NCI-H2107 (cell line): ENCODE measurements at places on chromosomes 12 and 14.

- no peak for DNase-seq
Observed at GRCh38 chr14:81350344-81351130, 49.6 kb downstream of the STON2 start.

- DNase-seq: no peak
Observed at GRCh38 chr14:78227248-78228077, 57.3 kb downstream of the NRXN3 start.

GRCh38 chr14:101313268-101313667, 248.0 kb upstream of the DIO3 start:
- no peak for DNase-seq

DNA sequence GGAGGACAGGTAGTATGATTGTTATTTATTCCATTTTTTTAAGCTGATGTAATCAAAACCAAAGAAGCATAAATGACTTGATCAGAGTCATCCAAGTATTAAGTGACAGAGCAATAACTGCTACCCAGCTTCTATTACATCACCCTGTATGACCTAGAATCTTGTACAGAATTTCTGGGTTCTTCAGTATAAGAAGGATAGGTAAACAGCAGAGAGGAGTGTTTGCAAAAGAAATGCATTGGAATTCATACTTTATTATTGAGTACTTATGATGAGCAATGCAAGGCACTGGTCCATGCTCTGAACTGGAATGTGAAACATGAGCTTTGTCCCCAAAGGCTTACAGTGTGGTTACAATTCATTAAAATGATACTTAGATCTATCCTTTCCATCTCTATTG, 916.8 kb downstream of the DIO2 start:
- DNase-seq: no peak

GRCh38 chr14:103068351-103069073, 11.2 kb upstream of the CDC42BPB start:
- DNase-seq: no peak

- DNase-seq: peak; percentile 1
Observed at GRCh38 chr12:21483531-21483930, 17.9 kb downstream of the RECQL start.

DNA sequence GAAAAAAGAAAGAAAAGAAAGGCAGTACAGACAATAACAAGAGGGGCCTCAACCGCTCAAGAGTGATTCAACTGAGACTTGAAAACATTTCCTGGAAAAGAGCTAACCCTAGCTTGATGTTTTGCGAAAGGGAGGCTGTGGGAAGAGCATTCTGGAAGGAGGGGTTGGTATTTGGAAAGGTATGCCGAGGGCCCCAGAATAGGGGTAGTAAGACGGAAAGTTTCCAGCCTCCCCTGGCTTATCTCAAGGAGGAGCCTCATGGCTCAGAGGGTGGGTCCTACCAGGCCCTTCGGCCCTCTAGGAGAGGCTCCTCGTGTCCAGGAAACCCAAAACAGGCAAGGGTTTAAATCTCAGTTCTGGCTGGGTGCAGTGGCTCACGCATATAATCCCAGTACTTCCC, 8.4 kb downstream of the RNU4-2 start:
- no peak for DNase-seq

- no peak for DNase-seq
Observed at GRCh38 chr12:53461591-53461990, 9.7 kb downstream of the PCBP2 start.

- DNase-seq: no peak
Observed at GRCh38 chr12:68097386-68097785, 62.2 kb downstream of the IFNG start.

GRCh38 chr12:125492354-125493270, 427.4 kb downstream of the AACS start:
- DNase-seq: no peak
